ENCODE measurements at places on chromosomes 16 and 17.
A peak's percentile ranks its signal among the peaks of the same experiment; 100 is the strongest.

- DNase-seq: no peak
These were observed 437.7 kb downstream of the HS3ST3B1 start for GRCh38 chr17:14738652-14738988.

DNA sequence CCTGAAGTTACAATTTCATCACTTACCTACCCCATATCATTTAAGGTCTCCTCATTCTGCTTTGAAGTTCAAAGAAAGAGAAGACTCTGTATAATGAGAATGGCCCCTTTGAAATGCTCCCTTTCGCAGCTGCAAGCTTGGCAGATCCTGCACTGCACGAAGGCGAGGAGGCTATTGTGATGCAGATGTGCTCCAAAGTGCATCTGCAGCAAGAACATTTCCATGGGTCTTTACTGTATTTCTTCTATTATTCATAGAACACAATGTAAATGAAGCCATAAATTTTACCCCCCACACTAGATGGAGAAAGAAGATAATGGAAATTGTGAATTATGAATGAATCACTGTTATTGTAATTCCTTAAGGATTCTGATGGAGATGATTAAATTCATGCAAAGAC is 178.7 kb downstream of the CHD9NB start:
- no peak for DNase-seq

GRCh38 chr16:83315271-83315670 is 492.5 kb upstream of the HSBP1 start:
- peak; percentile 35 for DNase-seq

GRCh38 chr17:27810902-27811557 is 10.7 kb upstream of the NOS2 start:
- DNase-seq: peak; percentile 19
